ENCODE measurements at places on chromosomes 7 and 10.

DNA sequence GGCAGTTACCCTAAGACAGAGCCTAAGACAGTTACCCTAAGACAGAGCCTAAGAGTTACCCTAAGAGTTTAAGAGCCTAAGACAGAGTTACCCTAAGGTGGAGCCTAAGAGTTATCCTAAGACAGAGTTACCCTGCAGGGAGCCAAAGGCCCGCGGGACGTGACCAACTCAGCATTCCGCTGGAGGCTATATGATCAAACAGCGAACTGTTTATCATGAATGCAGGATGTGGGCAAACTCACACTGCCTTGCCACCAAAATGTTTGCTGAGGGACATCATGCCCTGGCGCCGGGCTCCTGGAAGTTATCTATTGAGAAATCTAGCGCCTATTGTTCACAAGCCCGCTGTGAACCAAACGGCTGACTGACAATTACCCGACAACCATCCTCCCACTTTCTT is 49.9 kb downstream of the BLVRA start:
- no peak for DNase-seq

DNA sequence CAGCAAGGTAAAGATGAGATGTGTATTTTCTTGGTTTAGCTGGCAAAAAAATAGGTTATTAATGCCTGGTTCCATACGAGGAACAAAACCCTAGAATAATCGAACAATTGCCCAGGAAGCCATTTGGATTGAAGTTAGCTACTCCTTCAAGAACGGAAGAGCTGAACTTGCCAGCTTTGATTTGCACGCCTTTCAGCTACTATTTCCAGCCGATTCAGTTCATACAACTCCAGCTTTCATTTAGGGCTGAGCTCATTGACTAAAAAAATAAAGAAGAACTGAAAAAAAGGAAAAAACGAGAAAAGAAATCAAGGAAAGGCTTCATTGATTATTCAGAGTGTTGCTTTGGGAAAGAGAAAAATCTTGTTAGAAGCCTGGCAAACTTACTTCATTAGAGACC is 60.4 kb downstream of the PTN start:
- no peak for DNase-seq

- no peak for DNase-seq
These were observed 8.6 kb downstream of the OR2AE1 start for GRCh38 chr7:99868246-99868645.

DNA sequence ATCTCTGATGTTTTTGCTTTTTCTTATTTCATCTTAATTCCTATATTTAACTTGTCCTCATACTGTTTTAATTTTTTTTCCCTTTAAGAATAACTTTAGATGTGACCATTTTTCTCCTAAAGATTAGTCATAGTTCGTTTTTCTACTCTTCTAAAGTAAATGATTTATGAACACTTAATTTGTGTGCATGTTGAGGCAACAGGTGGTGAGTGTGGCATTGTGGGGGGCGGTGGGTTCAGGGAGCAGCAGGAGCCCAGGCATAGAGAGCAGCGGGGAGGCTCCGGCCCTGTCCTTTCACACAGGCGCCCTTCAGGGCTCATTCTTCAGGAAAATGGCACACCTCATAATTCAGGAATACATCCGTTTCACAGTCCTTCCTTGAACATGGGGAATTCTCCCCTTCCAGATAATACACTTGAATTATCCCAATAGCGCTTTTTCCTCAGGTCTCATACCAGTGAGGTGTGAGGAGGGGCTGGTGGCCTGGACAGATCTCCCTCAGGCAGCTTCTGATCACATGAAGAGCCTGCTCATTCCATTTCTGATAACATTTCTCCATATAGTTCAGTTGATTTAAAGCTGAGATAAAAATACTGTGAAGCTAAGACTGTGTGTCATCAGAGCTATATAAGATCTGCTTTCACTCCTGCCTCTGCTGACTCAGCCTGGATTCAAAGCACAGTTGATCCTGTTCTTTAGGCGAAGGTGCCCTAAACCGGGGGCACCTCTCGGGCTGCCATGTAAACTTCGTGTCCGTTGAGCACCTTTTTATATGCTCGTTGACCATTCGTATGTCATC is 40.2 kb downstream of the CUL1 start:
- no peak for DNase-seq

DNA sequence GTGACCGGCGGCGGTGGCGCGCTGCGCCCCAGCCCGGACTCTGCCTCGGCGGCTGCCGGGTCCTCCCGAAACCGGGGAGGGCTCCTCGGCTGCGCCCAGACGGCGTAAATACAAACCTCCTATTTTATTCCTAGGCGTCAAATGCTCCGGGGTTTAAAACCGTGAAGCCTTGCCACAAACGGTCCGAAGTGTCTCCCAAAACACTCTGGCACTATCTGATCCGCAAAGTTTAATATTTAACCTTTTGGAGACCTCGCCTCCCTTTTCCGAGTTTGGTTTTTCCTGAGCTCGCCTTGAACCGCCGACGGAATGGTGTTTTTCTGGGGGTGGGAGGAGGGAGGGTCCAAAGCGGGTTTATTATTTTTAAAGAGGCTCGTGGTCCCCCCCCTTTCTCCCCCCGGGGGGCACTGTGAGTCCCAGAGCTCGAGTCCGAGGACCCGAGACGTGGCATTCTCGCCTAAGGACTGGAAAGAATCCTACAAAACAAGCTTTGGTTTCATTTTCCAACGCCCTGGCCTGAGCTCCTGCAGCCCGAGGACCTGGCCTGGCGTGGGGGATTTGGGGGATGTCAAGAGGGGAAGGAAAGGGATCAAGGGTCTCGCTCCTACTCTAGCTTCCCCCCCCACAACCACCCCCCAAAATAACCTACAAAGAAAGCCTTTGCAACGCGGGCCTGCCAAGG is 1.8 kb downstream of the TNRC18 start:
- no peak for DNase-seq

GRCh38 chr10:104146882-104147281 is 24.9 kb downstream of the SFR1 start:
- DNase-seq: no peak

Measured in activated CD8-positive, alpha-beta memory T cell treated with anti-CD3 and anti-CD28 coated beads for 4 hours (primary cell).